Fibroblast of skin of left biceps (primary cell): ENCODE measurements at places on chromosomes 5 and 9.

DNA sequence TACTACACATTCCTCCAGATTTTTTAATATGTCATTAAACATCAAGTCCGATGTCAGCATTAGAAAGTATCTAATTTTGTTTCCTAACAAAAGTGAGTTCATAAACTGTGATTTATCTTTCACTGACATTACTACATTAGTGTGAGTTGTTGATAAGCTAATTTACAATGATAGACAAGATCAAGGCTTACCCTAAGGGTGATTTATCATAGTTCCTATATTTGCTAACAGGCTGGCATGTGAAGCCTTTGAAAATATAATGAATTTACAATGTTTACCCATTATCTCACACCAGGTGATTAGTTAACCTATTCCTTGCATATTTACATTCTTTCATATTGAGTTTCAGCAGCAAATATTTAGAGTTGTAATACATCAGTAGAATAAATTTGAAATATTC, 1096.9 kb upstream of the NUDT12 start:
- DNase-seq = no peak

- DNase-seq = no peak
Measured at GRCh38 chr5:56233230-56233629, at the start of gene ANKRD55. TSS of gene ANKRD55 (minus strand) at chr5:56233330. CDS start at chr5:56232913, 417 bp downstream.

GRCh38 chr5:116469631-116470030, 105.0 kb downstream of the SEMA6A start:
- no peak for DNase-seq

GRCh38 chr9:136017289-136018190, 56.4 kb upstream of the UBAC1 start:
- DNase-seq = no peak

- no peak for DNase-seq
Measured at GRCh38 chr5:55347786-55348185, 40.0 kb downstream of the MTREX start.

GRCh38 chr9:38443181-38443580, 18.9 kb upstream of the IGFBPL1 start:
- DNase-seq = no peak

DNA sequence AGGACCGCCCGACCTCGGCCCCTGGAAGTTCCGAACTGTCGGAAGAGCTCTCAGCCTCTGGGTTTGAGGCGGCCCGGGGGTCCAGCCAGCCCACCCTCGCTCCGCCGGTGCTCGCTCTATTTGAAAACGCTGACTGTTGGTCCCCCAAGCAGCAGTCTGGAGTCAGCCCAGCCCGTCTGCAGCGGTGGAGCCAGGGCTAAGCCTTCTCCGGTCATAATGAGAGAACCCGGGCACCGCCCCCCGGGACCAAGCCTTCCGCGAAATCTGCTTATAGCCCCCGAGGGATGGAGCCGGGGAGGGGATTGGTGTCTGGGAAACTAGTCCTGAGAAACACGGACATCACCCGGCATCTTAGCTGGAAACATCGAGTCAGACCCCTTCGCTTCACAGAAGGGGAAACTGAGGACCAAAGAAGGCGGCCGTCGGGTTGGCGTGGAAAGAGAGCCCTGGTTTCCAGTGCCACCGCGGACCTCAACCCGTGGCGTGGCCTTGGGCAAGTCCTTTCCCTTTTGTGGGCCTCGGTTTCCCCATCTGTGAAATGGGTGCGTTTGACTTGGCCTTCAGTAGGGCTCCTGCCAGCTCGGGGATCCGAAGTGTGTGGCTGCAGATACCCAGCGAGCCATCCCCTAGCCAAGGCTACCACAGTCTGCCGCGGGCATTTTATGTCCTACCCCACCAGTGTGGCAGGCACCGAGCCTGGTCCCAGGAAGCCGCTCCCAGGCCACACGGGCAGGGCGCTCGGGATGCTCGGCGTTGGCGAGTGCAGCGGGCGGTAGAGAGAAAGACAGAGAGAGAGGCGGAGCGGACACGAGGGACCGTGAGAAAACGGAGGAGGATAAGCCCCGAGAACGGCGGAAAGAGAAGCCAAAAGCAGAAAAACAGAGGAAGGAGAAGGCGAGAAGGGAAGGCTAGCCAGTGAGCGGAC, 857 bp downstream of the ADAM19 start:
- DNase-seq = no peak

GRCh38 chr5:151628112-151628823, 37.1 kb upstream of the FAT2 start:
- DNase-seq = no peak

GRCh38 chr9:109254317-109254716, 66.5 kb downstream of the EPB41L4B start:
- DNase-seq = peak; percentile 28

DNA sequence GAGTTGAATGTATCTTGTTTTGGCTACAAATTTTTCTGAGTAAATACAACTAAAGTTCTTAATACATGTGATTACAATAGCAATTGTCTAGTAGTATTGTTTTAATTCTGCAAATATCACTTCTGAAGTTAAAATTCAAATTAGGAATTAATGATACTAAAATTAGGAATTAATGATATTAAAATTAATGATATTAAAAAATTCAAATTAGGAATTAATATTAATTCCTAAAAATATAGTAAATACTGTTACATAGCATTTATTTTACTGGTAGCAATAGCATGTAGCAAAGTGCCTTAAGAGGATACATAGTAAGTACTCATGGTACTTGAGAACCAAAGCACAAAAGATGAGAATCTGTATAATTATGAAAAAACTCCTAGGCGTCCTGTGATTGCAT, 136.2 kb downstream of the DMXL1 start:
- no peak for DNase-seq

DNA sequence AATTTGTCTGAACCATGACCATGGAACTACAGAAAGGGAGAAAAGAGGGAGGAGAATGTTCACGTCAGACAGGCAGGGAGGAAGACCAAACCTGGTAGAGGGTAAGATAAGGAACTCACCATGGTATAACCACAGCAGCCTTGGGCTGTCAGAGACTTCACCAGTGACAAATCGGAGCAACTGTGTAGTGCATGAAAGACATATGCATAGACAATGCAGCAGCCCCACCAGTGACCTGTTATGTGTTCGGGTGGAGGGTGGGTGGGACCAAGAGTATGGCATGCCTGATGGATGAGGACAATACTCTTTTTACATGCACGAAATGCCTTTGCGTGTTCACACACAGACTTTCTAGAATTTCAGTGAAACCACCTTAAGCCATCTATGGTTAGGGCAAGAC, 221.8 kb upstream of the RASEF start:
- no peak for DNase-seq

GRCh38 chr9:20624201-20625002, 2.1 kb upstream of the MLLT3 start:
- peak; percentile 37 for DNase-seq

DNA sequence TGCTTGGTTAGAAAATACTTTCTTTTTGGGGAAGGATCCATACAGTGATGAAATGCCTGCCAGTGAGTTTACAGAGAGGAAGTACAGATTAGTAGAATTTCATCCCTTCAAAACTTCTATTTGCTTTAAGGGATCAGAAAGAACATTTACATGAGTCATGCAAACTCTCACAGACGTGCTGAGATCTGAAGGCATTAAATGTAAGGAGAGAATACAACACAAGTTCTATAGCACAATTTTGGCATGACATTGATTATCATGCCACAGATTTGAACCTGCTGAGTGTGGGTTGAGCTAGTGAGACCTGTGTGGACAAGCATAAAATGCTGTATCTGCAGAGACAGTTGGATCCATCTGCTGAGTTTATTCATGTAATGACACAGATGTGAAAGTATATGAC, 613.6 kb upstream of the SEMA6A start:
- no peak for DNase-seq
